Activated CD4-positive, alpha-beta memory T cell treated with anti-CD3 and anti-CD28 coated beads for 36 hours (primary cell): ENCODE measurements at places on chromosomes 1 and 21.

DNA sequence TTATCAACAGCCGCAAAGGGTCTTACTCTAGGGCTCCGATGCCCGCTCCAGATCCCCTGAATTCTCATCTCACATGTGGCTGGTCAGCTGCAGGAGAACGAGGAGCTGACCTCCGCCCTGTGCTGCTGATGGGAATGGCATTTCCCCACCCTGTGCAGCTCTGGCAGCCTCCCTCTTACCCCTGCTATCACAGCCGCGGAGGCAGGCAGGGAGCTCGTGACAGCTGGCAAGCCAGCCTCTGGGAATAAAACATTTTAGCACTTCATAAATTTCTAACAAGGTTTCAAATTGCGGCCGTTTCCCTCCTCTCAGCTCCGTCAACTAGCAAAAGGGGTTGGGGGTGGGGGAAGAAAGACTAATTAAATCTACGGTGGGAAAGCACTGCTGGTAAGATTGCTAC, 81.1 kb downstream of the DSCAM start:
- no peak for DNase-seq

GRCh38 chr1:36590771-36591170, 108.1 kb upstream of the CSF3R start:
- no peak for DNase-seq

GRCh38 chr1:101365878-101366277, 129.1 kb downstream of the S1PR1 start:
- no peak for DNase-seq

GRCh38 chr1:56898005-56898373, 43.4 kb downstream of the C8A start:
- DNase-seq, result no peak

DNA sequence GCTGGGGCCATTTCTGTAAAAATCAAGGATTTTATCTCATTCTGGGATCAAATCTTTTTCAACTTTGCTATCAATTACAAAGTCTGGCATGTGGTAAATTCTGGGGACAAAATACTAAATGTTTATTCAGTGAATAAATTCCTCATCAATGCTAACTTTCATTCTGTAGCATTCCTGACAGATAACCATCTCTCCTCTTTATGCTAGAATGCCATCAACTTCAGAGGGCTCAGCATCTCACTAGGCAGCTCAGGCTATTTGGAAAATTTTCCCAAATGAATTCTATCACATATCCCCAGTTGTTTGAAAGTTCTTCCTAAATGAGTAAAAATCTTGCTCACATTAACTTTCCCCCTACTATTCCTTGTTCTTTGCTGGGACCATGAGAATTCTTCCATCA, 163.0 kb upstream of the DAB1 start:
- DNase-seq, result no peak

GRCh38 chr1:104929280-104929679, 1179.6 kb downstream of the AMY1C start:
- DNase-seq, result no peak

DNA sequence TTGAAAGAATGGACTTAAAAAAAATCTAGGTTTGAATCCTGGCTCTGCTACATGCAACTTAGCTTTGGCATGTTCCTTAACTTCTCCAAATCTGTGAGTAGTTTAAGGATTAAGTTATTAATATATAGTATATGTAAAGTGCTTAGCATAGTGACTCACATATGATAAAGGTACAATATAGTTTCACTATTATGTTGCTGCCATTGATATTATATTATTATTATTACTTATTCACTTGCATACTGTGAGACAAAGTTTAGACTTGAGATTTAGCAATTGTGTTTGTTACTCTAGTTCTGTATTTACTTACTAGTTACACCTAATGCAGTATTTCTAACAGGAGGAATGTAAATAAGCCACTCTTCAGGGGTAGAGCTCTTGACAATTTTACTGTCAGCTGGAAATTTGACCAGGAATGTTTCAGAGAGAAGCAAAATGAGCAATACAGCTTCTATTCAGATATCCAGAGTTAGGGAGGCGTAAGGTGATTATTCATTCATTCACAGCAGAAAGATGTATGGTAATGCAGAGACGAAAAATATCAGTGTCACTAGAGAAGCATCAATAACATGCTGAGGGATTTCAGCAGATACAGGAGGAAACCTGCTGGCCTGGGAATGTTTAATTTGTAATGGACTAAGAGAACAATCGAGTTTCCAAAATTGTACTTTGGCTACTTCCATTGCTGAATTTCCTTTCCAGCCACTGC, 25.5 kb downstream of the RGS7 start:
- no peak for DNase-seq

GRCh38 chr21:29297483-29298347, 1.0 kb upstream of the BACH1 start:
- no peak for DNase-seq

DNA sequence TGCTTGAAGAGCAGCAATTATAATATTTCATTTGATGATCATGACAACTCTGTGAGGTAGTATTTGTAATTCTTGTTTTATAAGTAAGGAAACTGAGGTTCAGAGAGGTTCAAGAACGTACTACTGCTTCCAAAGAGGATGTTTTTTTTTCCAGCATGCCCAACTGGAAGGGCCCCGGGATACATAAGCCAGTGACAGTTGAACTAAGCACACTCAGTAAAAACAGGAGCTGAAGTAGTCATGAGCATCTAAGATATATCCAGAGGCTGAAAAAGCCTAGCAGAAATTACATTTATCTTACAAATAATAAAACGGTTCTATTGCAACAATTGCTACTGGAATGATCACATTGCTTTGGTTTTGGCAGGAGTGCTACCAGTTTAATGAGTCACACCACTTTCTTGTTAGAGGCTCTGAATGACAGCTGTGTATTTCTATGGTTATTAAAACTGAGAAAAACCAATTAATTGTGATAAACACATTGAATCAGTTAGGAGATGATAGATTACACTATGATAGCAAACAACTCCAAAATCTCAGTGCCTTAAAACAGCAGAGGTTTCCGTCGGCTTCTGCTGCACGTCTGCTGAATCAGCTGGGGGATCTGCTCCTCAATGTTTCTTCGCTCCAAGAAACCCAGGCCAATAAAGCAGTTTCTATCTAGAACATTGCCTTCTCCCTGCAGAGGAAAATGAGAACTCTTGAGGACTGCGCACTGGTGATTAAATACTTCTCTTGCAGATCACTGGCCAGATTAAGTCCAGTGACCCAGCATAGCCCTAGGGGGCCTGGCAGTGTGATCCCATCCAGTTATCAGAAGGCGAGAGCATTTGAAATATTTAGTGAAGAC, 522.7 kb downstream of the PLPP3 start:
- DNase-seq, result no peak
